ENCODE measurements at places on chromosomes 13 and 19. TPM values are rescaled to one million over a fixed set of nuclear protein-coding genes. Genes with fewer than 3 reads are reported as not detected.

The ADAMTSL5 gene
- total RNA-seq, result 0.84 TPM

The UBL3 gene
- 48.2 TPM for total RNA-seq

The NLRP11 gene
- total RNA-seq, result under 0.01 TPM

The ZNF57 gene
- 1.0 TPM for total RNA-seq

The CEACAM4 gene
- 3.9 TPM for total RNA-seq

The BEST2 gene
- not detected for total RNA-seq

The GCDH gene
- 12.9 TPM for total RNA-seq

The ZNF471 gene
- total RNA-seq, result 1.2 TPM

The ETV2 gene
- not detected for total RNA-seq

The ZFP82 gene
- total RNA-seq, result 4.5 TPM

The COG3 gene
- 40.8 TPM for total RNA-seq

The NXNL1 gene
- total RNA-seq, result not detected

The SLC25A41 gene
- not detected for total RNA-seq

The WASF3 gene
- 0.94 TPM for total RNA-seq

The F7 gene
- total RNA-seq, result 0.52 TPM

The TMEM59L gene
- total RNA-seq, result not detected

The SLITRK5 gene
- total RNA-seq, result under 0.01 TPM

The SLC6A16 gene
- total RNA-seq, result 0.73 TPM

The ICAM4 gene
- total RNA-seq, result 7.9 TPM

The PTGER1 gene
- total RNA-seq, result not detected

The NAPSA gene
- total RNA-seq, result not detected

The ZNF160 gene
- total RNA-seq, result 48.6 TPM

The LRRC25 gene
- 32.7 TPM for total RNA-seq

The RNF17 gene
- not detected for total RNA-seq

The BRCA2 gene
- 4.4 TPM for total RNA-seq

The CEACAM21 gene
- 3.9 TPM for total RNA-seq

The UHRF1 gene
- total RNA-seq, result 0.21 TPM

The DACH1 gene
- total RNA-seq, result 0.42 TPM

The ZNF256 gene
- total RNA-seq, result 17.3 TPM

The GARIN5A gene
- total RNA-seq, result 0.21 TPM

The PRRG2 gene
- 1.4 TPM for total RNA-seq

The C19orf18 gene
- total RNA-seq, result 0.21 TPM

The PRSS57 gene
- 5.4 TPM for total RNA-seq

The PLIN4 gene
- 0.10 TPM for total RNA-seq

The ZNF442 gene
- 1.0 TPM for total RNA-seq

The UNC13A gene
- total RNA-seq, result under 0.01 TPM

The RXFP2 gene
- not detected for total RNA-seq

The CACNG6 gene
- not detected for total RNA-seq

The DAND5 gene
- total RNA-seq, result not detected

The TSHZ3 gene
- total RNA-seq, result 1.9 TPM

The ZNF555 gene
- 3.1 TPM for total RNA-seq

The ZNF791 gene
- total RNA-seq, result 52.8 TPM

The MAMSTR gene
- total RNA-seq, result 0.10 TPM

The CEACAM19 gene
- 0.63 TPM for total RNA-seq

The SBK3 gene
- total RNA-seq, result not detected

The LILRA5 gene
- total RNA-seq, result 191 TPM

The ZNF699 gene
- total RNA-seq, result 22.5 TPM

The SPC24 gene
- 0.10 TPM for total RNA-seq

The C19orf81 gene
- not detected for total RNA-seq

The PRX gene
- total RNA-seq, result 1.0 TPM

The IGFL3 gene
- total RNA-seq, result not detected

The MED25 gene
- total RNA-seq, result 15.1 TPM

The SEMA6B gene
- 6.0 TPM for total RNA-seq

The SERPINE3 gene
- total RNA-seq, result 0.10 TPM

The FAM83E gene
- total RNA-seq, result 0.73 TPM

The RAB20 gene
- 50.6 TPM for total RNA-seq

The NLRP9 gene
- not detected for total RNA-seq

The VSIG10L gene
- 0.10 TPM for total RNA-seq

The SIAH3 gene
- 0.31 TPM for total RNA-seq
